ENCODE measurements at places on chromosomes 16 and 17.

DNA sequence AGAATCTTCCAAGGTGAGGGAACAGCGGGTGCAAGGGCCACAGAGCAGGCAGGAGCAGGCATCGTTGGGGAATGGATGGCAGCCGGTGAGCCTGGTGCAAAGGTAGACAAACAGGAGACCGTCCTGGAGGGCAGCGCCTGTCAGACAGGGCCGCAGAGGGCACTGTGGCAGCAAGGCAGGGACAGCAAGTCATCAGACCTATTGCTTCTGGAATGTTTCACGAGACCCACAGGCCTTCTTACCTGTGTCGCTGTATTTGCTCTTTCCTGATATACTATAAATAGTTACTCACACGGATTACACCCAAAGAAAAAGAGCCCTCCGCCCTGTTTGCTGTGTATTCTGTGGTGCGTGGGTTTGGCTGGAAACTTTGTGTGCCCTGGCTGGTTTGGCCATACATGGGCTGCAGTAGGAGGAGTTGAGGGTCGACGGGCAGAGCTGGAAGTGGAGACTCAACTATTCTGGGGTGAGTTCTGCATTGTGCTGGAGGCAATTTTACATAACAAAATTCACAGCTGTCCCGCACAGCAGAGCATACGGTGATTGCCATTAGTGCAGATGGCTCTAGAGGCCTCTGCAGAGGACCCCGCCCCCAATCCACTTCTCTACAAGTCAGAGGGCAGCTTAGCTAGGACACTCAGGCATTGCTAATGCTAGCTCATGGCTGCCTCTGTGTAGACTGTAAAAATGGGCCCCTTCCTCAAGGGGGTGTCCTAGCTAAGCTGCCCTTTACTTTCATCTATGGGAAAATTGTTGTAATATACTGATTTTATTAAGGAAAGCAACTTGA, 18.6 kb upstream of the POLR3E start:
- no peak for DNase-seq

- no peak for DNase-seq
Measured at GRCh38 chr17:79246225-79247190, 171.9 kb downstream of the ENGASE start.

- no peak for DNase-seq
Measured at GRCh38 chr17:82076018-82076784, 10.6 kb upstream of the DUS1L start.

GRCh38 chr16:3292604-3293003, 9.3 kb downstream of the ZNF263 start:
- no peak for DNase-seq

- no peak for DNase-seq
Measured at GRCh38 chr17:27539794-27540317, 83.6 kb downstream of the KSR1 start.

- no peak for DNase-seq
Measured at GRCh38 chr16:79001156-79001967, 599.2 kb downstream of the MAF start.

Data from NCI-H1092 treated with DMSO at 0.1 percent for 48 hours (cell line).